ENCODE measurements at places on chromosomes 5 and 9.

GRCh38 chr9:89078421-89078820 lies 87.2 kb downstream of the S1PR3 start:
- no peak for DNase-seq

DNA sequence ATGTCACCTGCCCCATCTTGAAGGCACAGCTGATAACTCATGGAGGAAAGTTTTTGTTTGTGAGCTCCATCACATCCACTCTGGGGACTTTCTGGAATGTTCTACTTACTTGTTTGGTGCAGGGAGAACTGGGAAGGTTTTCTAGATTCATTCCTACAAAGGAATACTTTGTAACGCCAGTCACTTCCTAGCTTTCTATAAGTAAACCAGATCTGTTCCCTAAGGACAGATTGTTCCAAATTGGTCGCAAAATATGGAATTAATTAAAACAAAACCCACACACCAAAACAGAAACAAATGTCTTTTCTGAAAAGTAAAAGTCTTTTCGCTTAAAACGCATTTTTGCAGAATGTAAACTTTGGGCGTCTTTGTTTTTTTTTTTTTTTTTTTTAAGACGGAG lies 167.6 kb downstream of the PDZD2 start:
- DNase-seq, result no peak

- DNase-seq, result no peak
Measured at GRCh38 chr5:124176692-124177091, 569.7 kb downstream of the ZNF608 start.

- no peak for DNase-seq
Measured at GRCh38 chr9:18056269-18056992, 417.5 kb upstream of the ADAMTSL1 start.

DNA sequence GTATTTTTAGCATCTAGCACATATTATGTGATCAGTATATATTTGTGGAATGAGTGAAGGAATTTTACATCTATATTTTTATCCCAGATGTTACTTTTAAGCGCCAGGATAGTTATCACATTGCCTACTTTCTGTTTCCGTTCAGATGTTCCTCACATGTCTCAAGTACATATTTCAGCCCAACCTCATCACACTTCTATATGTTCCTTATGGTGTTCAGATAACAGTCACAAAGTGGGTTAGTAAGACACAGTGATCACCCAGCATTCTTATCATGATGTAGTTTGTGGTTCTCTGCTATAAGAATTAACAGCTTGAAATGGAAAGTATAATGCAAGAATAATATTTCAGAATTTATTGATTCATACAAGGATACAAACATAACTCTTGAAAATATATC lies 170.0 kb upstream of the RASA1 start:
- DNase-seq, result no peak

GRCh38 chr9:13383216-13383615 lies 103.7 kb upstream of the MPDZ start:
- DNase-seq, result no peak

DNA sequence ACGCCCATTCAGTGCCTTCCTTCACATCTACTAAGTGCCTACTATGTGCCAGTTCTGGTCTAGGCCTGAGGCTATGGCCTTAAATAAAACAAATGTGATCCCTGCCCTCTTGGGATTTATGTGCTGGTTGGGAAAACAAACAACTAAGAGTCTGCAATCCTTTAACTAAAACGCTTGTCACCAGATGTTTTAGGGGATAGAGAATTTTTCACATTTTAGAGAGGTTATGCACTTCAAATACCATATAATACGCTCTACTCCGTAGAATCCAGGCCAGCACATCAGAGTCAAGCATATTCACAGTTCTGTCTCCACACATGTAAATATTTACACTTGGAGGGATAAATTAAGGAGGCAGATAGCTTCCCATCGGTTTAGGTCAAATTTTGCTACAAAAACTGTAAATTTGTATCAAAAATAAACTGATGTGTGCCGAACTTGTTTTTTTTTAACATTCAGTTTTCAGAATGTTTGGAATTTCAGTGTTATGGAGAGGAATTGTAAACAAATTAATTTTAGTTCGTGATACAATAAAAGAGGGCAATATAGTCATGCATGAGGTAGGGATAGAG lies 22.0 kb upstream of the ADRA1B start:
- DNase-seq, result no peak

- no peak for DNase-seq
Measured at GRCh38 chr9:97474372-97474925, 27.0 kb upstream of the TMOD1 start.

DNA sequence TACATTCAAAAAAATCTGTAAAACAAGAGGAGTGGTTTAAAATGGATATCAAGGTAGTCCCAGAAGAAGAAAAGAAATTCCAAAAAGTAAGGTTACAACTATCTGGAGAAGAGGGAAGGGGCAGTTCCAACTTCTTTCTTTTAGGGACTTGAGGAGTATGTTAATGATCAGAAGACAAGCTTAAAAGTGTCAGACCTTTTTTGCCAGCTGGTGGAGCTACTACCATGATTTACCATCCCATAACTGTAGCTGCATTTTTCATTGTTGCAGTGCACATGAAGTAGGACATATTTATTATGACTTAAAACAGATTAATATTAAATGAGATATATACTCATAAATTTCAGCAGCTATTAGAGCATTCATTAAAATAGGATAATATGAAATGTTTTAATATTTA lies 158.5 kb upstream of the RGS7BP start:
- no peak for DNase-seq

DNA sequence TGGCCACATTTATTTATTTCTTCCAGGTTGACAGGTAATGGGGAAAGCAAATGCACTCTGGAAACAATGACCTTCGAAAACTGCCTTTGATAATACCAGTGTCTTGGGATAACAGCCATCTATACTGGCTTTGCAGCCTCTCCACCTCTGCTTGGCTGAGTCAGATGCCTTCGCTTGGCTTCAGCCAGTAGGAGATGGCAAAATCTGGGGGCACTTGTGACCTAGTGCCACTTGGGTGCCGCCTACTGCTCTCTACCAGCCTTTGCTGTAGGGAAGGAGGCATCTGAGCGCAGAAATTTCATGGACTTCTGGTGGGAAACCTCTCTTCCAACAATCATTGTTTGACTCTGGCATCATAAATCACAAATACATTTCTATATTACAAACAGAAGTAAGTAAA lies 21.8 kb downstream of the FYB1 start:
- no peak for DNase-seq

DNA sequence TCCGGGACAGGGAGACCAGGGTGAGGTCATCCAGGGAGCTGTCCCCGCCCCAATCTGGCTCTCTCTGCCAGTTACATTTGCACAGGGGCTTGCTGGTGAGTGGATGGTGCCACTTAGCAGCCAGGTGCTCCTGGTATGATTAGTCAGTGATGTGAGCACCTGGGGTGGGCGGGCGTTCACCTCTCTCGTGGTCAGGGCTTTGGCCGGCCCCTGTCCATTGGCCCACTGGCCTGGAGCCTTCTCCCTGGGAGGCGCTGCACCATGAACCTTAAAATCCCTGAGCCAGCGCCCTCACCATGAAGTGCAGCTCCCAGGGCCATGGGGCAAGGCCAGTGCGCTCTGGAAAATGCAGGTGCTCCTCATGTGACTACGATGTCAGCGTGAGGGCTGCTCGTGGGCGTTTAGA lies 2.0 kb downstream of the NKD2 start:
- DNase-seq, result no peak

DNA sequence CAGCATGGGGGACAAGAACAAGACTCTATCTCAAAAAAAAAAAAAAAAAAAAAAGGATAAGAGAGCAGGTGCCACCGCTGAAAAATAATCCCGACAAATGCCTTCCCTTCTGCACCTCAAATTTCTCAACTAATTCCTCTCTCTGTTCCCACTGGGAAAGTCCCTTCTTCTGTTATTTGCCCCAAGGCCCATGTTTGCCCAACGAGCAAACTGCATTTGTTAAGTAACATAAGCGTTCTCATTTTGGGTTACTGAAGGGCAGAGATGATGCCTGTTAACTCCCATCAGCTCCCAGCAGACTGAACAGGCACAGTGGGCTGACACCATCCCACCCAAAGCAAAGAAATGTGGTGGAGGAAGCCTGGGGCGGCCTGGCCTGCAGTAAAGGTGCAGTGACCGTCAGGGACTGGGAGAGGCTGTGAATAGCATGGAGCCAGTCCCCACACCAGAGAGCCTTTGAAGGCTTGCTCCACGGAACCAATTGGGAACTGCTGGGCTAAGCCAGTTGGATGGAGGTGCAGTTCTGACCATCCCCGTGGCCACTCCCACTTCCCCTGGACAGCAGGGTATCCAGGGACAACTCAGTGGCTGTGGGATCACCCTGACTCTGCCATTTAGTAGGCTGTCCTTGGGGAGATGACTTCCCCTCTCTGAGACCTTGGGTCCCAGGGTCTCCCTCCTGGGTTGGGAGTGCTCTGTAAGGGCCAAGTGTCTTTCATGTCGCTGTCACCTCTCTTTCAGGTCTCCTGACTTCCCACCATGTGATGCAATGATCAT lies 149.7 kb upstream of the IER5L start:
- no peak for DNase-seq

GRCh38 chr5:11547730-11548129 lies 356.5 kb downstream of the CTNND2 start:
- DNase-seq, result no peak

GRCh38 chr9:113532809-113533190 lies 69.3 kb downstream of the RGS3 start:
- no peak for DNase-seq

DNA sequence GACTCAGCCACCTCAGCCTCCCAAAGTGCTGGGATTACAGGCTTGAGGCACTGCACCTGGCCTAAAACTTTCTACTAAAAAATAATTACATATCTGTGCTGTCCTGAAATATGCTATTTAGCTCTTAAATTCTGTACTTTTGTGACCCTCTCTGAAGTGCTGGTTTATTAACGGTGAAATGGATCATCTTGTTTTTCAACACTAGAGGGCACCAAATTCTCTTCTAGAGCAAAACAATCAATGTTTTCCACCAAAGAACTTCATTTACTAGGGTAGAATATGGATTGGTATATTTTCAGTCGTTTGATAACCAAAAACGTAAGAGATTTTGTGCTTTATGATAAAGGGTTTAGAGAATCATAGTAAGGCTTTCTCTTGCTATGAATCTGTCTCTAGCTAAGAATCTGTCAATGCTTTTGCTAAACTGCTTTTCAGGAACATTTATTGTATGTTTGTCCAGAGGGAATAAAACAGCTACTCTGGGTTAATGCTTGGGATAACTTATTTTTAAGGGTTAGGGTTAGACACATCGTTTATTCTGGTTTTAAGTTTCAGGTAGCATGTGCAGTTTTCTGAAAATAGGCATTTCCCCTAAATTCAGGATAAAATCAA lies 63.6 kb downstream of the RNF180 start:
- no peak for DNase-seq

GRCh38 chr5:33272288-33272687 lies 168.5 kb upstream of the TARS1 start:
- DNase-seq, result no peak

DNA sequence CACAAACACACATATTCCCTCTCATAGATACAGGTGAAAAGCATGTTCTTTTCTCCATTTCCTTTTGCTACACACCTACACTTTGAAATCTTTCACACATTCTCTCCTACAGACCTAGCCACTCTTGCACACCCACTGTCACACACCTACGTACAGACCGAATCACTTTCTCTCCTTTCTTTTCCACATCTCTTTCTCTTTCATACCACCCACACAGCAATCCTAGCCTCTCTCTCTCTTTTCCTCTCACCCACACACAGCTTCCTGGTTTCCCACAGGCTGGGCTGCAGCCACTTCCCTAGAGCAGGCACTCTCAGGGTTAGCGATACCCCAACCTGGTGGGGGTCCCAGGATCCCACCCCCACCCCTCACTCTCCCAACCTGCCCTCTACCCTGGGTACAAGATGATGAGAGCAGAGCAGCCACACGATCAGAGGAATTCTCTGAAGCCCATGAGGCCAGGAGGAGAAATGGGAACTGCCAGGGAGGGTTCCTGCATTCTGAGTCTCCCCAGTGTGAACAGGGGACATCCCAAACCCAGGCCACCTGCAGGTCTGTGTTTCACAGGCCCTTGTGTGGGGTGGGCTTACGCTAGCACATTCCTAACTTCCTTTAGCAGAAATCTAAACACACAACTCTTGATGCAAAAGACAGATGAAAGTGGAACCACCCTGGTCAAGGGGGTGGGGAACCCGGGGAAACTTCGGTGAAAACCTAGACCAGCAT lies 17.1 kb upstream of the SYNPO start:
- no peak for DNase-seq

DNA sequence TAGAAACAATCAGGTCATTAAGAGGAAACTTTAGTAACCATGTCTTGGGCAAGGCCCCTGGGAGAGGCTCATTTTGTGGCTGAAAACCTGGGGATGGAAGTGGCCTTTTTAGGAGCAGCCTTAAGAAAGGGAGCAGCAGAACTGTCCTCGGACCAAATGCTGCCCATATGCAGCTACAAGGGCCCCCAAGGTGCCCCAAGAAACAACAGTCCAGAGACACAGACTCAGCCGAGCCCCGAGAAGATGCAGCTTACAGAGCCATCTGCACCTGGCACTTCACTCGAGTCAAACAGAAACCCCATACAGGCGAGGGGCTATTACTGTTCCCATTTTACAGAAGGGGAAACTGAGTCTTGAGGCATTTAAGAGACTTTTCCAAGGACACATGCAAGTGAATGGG lies 58.0 kb downstream of the COL23A1 start:
- no peak for DNase-seq

GRCh38 chr5:96844481-96844990 lies 31.8 kb upstream of the ERAP2 start:
- DNase-seq, result no peak

GRCh38 chr5:103224894-103225246 lies 33.7 kb upstream of the MACIR start:
- no peak for DNase-seq

GRCh38 chr5:100452126-100452525 lies 83.0 kb upstream of the FAM174A start:
- DNase-seq, result no peak

DNA sequence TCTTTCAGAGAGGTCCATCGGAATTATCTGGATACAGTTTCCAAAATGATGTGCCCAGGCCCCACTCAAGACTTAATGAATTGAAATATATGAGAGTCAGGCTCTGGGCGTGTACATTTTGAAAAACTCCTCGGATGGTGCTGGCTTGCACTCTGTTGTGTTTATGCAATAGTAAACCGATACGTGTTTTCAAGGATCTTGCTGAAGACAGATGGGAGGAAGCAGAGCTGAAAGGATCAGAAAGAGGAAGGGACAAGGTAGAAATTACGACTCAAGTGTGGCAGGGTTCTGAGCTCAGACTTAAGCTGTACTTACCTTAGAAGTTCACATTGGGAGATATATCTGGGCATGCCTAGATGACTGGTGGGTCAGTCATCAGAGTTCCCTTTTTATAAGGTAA lies 13.7 kb upstream of the STOM start:
- no peak for DNase-seq

- DNase-seq, result no peak
Measured at GRCh38 chr5:111869681-111870080, 112.7 kb upstream of the NREP start.
